ENCODE measurements at places on chromosomes 1 and 21.

DNA sequence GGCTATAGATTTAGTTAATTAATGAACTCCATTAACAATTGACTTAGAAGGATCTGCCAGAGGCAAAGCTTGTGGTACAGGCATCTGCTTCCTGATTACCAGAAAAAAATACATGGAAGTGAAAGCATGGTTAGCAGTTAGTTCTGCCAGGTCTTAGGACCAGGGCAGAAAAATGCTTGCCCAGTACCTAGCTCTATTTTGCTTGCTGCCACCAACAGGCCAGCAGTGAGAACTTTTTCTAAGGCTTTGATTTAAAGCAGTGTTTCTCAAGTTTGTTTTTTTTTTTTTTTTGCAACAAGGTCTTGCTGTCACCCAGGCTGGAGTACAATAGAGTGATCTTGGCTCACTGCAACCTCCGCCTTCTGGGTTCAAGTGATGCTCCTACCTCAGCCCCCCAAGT lies 16.4 kb upstream of the MTF1 start:
- DNase-seq: no peak

DNA sequence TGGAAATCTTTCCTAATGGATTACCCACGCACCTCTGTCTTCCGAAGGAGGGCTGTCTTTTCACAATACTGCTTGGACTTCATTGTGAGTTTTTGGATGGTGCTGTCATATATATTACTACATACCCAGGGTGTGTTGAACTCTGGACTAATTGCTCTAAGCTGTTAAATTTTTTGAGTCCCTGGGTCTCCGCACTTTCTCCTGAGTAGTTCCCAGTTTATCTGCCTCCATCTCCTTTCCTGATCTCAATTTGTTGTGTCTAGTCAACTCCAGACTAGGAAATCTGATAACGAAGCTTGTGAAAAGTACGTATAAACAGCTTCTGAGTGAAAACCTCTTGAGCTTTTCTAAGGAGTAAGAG lies 211.1 kb downstream of the ROR1 start:
- DNase-seq: no peak

- DNase-seq: no peak
These were observed 2.2 kb upstream of the ATP1A2 start for GRCh38 chr1:160113407-160113806.

DNA sequence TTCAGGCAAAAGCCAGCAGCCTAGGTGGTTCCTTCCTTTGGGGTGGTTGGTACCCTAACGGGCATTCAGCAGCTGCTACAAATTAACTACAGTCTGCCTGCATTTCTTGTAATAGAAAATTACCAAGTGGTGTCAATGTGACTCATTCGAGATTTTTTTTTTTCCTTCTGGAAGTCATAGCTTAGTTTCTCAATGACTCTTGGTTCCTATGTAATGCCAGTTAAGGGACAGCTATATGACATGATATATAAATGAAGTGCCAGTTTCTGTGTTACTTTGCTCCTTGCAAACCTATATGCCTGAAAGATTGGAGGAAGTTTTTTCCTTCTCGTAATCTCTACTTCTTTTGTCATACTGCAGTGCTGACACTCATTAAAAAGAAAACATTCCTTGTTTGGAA lies 2.6 kb downstream of the MGST3 start:
- DNase-seq: no peak

DNA sequence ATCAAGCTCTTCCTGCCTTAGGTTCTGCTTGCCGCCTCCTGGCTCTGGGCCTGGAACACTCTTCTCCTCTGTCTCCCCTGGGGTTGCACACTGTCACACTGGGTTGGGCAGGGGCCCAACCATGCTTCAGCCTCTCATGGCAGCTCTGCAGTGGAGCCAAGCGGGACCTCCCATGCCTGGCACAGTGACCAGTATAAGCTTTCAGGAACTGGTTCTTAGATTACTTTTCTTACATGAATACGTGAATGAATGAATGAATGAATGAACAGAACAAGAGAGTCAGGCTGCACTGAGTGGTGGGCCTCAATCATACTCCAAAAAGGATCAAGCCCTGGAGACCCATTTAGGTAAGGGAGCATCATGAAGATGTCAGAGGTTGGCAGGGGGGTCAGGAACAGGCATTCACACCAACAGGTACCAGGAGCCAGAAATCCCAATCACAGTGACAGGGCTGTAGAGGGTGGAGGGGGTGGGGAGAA lies 30.8 kb upstream of the TMEM125 start:
- no peak for DNase-seq

DNA sequence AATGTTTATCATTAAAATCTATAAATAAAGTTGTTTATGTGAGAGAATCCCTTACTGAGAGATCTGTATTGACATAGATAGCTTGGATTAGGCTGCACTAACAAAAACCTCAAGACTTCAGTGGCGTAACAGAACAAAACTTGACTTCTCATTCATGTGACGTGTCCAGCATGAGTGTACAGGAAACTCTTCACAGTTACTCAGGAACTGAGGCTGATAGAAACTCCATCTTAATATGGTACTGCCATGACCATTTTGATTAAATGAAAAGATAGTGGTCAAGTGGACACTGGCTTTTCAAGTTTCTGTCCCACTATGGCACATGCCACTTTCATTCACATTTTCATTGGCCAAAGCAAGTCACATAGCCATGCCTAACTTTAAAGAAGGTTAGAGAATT lies 3.7 kb downstream of the ST3GAL3 start:
- no peak for DNase-seq

GRCh38 chr21:38831526-38832467 lies 26.1 kb downstream of the ETS2 start:
- DNase-seq: peak; percentile 14

- DNase-seq: no peak
These were observed 157.1 kb upstream of the NRIP1 start for GRCh38 chr21:15221799-15222386.

All from MM.1S (cell line).